ENCODE measurements at places on chromosomes 5 and 9.

DNA sequence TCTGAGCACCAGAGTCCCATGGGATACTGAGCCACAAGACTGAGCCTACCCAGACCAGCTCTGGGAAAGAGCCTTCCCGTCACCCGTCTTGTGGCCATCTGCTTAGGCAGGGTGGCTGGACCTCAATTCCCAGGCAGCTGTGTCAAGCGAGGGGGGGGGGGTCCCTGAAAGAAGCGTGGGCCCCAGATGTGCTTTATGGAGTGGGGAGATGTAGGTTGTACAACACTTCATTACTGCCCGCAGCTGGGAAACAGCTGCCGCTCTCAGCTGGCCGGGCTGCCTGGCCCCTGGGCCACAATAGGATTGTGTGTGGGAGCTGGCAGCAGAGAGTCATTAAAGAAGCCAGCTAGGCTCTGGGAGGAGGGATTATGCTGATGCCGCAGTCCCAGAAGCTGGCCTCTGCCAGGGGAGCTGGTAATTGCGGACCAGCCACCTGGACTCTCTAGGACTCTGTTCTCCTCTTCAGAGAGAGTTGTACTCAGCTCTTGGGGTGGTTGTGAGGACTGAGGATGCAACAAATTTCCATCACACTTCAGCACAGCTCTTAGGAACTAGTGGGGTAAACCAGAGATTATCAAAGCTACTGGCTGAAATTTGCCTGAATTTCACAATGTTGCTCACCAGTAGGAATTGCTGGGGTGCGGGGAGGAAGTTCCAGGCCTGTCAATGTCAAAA, 145.4 kb downstream of the GADD45G start:
- DNase-seq: no peak

- peak; percentile 32 for DNase-seq
Observed at GRCh38 chr5:88732181-88732633, 150.8 kb downstream of the MEF2C start.

GRCh38 chr5:138054206-138054605, 21.3 kb upstream of the FAM13B start:
- no peak for DNase-seq

DNA sequence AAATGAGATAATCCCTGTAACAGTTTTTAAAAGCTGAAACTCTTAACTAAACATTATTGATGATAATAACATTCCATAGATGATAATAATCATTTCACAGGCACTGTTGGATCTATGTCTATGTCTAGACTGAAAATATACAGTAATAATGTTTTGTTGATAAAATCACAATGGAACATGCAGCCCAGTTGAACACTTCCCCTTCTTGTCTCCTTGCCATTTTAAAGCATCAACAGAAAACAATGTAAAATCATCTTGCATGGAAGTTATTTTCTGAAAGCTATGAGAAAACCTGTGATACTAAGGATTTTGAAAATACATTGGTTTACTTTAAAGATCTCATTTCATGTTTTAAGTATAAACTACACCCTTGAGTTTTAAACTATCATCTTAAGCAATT, 1.9 kb downstream of the GAPT start:
- no peak for DNase-seq

DNA sequence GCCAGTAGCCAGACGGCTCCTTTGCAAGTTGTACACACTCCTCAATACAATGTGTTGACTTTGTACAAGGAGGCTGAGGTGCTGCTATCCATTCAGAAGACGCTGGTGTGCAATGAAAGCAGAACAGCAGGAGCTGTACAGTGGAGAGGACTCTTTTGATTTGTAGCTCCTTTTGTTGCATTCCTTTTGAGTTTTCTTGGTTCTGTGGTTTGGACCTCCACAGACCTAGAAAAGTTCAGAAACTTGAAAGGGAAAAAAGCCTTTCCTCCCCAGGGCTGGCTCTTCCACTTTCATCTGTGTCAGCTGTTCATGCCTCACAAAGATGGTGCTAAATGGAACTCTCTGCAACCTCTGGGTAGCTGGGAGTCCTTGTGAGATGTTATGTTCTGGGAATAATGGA, 117.4 kb downstream of the MAT2B start:
- DNase-seq: no peak

DNA sequence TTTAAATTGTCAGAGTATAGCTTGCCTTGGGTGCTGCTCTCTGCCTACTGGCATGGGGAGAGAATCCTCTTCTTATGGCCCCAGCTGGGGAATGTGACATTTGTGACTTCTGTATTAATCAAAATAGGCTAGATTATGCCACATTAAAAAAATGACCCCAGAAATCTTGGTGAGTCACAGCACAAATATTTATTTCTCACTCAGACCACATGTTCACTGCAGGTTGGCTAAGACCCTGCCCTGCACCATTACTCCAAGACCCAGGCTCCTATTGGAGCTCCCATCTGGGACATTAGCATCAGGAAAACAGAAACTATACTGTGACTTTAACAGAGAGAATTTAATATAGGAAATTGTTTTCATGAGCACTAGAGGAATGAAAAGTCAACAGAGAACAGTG, 16.6 kb upstream of the WHRN start:
- DNase-seq: no peak

DNA sequence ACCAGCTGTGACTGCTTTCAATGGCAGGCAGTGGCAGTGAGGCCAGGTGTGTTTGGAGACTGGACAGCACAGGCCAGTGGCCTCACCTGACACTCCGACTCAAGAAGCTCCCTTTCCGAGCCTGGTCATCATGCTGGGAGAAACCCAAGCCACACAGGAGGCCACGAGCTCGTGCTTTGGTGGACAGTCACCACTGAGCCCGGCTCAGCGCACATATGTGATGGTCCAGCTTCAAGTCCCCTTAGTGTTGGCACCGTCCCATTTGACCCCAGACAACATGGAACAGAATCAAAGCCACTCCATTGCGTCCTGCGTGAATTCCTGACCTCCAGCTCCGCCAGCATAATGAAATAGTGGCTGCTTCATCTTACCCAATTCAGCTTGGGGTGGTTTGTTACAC, 64.0 kb upstream of the PPP1R26 start:
- DNase-seq: no peak

- DNase-seq: peak; percentile 36
Observed at GRCh38 chr5:57598756-57599155, 116.1 kb upstream of the ACTBL2 start.

GRCh38 chr5:64570395-64570996, 64.7 kb downstream of the RGS7BP start:
- no peak for DNase-seq
